Body of pancreas (tissue), 4 donors: ENCODE measurements at places on chromosomes 3 and 15. TPM values are rescaled to one million over a fixed set of nuclear protein-coding genes. Genes with fewer than 3 reads are reported as not detected.

The GOLGA8J gene
- total RNA-seq: not detected

The APBA2 gene
- 29.0 TPM for total RNA-seq

The PPARG gene
- 5.4 TPM for total RNA-seq

The PPP1R14D gene
- total RNA-seq: not detected

The WDR93 gene
- total RNA-seq: 0.66 TPM
